ENCODE measurements at places on chromosomes 5 and 9.

- no peak for DNase-seq
Observed at GRCh38 chr9:117335837-117336433, 78.9 kb downstream of the ASTN2 start.

- DNase-seq = no peak
Observed at GRCh38 chr5:154770111-154770510, 14.9 kb downstream of the LARP1 start.

DNA sequence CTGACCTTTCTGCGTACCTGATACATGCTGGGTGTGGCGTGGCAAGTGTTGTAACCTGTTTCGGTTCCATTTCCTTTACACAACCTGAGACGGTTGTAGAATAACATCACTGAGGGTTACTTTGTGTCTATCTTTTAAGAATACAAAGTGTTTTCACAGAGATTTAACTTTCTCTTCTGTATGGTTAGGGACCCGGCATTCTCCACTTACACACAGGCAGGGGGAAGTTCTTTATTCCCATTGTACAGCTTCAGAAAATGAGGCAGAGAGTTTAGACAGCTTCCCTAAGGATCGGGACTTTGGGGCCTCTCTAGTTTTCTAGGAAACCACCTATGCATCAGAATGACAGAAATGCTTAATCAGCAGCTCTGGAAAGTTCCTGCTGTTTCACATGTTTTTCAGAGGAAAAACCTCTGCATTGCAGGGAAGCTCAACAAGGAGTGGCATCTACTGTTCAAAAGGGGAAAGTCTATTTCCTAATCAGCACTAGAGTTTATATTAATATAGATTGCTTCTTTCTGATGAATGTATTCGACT lies 41.3 kb downstream of the CAST start:
- peak; percentile 60 for DNase-seq

DNA sequence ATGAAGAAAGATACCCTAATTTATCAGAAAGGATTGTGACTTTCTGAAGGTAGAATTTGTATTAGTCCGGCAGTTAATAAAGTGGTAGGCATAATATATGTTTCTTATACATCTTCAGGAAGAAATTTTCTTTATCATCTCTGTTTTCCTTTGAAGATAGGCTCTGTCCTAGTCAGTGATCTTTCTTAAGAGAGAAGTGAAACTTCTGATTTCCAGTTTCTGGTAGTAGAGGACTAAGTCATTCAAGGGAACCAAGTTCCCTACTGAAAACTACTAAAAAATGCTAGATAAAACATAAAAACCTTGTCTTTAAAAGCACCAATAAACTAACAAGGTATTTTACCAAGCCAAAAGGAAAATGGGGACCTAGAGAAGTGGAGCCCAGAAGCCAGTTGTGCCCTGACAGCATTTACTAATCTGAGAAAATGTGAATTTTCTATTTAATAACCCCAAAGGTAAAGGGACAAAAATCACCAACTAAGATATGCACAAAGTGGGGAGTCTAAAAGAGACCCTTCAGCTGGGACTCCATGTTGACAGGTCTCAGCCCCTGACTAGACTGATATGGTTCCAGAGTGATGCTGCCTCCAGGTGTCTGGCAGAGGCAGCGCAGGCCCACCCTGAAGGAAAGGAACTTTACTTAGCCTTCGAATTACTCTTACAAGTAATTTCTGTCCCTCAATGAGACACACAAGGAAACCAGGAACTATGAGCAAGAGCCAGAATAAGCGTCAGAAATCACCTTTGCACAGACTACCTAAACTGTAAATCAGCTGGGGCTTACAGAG lies 72.7 kb downstream of the FAM78A start:
- peak; percentile 32 for DNase-seq

GRCh38 chr5:34970552-34970951 lies 41.2 kb downstream of the DNAJC21 start:
- DNase-seq = no peak

- DNase-seq = no peak
Observed at GRCh38 chr5:23389291-23390101, 117.9 kb upstream of the PRDM9 start.

- DNase-seq = no peak
Observed at GRCh38 chr9:131525643-131526565, 5.2 kb downstream of the UCK1 start.

- no peak for DNase-seq
Observed at GRCh38 chr9:85723215-85723614, 18.5 kb downstream of the AGTPBP1 start.

DNA sequence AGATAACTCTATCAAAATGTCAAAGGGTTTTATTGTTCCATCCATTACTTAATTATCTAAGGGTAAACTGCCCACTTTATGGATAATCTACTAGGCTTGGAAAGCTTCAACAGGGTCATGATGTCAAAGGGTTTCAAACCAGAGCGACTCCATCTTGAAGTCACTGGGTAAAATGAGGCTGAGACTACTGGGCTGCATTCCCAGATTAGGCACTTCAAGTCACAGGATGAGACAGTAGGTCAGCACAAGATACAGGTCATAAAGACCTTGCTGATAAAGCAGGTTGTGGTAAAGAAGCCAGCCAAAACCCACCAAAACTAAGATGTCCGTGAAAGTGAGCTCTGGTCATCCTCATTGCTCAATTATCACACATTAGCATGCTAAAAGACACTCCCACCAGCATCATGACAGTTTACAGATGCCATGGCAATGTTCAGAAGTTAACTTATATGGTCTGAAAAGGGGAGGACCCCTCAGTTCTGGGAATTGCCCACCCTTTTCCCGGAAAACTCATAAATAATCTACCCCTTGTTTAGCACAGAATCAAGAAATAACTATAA lies 138.6 kb downstream of the GNAQ start:
- DNase-seq = no peak

DNA sequence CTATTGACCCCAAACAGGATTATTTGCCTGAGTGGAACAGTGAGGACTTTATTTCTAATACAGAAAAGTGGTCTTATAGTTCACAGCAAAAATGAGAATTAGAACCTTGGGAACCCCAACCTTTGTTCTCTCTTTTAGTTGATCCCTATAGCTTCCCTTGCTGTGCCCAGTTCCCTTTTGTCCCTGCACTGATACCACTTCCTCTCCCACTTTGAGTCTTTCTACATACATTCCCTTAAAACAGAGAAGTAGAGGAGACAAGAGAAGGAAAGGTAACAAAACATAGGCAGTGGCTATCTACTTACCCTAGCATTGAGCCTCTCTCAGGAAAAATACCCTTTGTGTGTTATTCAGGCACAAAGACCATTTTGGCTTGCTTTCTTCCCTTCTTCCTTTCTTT lies 246.4 kb downstream of the FAM114A2 start:
- no peak for DNase-seq

DNA sequence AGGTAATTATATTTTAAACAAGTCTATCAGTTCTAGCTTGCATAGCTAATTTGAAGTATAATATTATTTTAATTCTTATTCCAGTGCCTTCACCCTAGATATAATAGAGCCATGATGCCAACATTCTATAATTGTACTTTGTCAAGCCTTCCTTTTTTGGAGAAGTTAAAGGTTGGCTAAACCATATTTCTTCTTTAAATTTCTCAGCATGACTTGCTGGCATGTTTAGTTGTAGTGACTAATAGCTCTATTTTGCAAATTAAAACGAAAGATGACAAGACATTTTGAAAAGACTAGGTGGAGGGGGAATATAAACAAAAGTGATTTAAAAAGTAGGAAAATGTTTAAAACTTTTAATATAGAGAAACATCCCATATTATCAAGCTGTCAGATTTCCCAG lies 400.7 kb downstream of the PSAT1 start:
- no peak for DNase-seq

GRCh38 chr9:93656426-93657239 lies 80.2 kb downstream of the PHF2 start:
- DNase-seq = no peak

- no peak for DNase-seq
Observed at GRCh38 chr5:1204693-1205242, 3.4 kb downstream of the SLC6A19 start.

DNA sequence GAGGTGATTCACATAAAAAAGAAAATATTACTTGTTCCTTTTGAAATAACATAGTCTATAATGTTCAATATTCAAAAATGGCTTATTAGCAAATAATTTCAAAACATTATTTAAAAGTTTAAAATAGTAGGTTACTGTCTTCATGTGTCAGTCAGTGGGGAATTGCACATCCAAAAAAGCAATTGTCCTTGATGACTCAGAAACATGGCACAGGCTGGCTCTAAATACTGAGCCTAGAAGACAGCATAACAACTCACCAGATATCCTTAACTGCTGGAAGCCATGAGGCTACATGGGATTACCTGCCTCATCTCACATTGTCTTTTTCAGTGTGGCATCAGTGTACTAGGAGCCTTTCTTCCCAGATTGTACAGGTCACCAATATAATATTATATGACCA lies 439.5 kb upstream of the RGMB start:
- no peak for DNase-seq

- DNase-seq = no peak
Observed at GRCh38 chr5:140344683-140345423, 1.6 kb downstream of the HBEGF start.

DNA sequence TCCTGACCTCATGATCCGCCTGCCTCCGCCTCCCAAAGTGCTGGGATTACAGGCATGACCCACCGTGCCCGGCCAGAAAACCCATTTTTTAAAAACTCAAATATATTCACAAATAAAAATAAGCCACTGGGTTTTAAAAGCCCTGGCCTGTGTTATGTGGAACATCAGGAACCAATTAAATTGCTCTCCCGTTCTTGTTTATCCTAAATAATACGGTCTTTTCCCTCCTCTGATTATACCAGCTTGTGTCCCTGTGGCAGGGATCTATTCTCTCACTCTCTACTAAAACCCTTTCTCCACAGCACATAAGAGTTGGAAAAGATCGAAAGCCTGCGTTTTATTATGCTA lies 30.1 kb upstream of the LPAR1 start:
- DNase-seq = no peak

- peak; percentile 22 for DNase-seq
Observed at GRCh38 chr5:50967563-50968355, 301.3 kb downstream of the PARP8 start.

DNA sequence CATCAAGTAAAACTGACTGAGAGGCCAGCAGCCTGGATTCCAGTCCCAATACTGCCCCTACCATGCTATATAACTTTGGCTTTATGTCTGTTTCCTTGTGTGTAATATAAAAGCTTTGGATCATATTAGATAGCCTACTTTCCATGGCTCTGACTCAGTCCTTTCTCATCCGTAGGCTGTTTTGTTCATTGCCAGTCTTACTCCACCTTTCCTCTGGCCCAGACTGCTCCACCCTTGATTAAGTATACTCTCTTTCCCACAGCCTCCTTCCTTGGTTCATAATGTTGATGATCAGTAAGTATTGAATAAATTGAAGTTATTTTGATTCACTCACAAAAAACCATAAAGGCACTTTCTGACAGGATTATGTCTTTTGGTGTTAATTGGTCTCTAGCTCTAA lies 1.5 kb upstream of the MRPS30 start:
- no peak for DNase-seq

GRCh38 chr5:8845296-8845695 lies 700.6 kb downstream of the SEMA5A start:
- no peak for DNase-seq

GRCh38 chr5:139738193-139739149 lies 57.1 kb upstream of the PSD2 start:
- DNase-seq = no peak

- no peak for DNase-seq
Observed at GRCh38 chr5:151911011-151911410, 13.6 kb downstream of the GLRA1 start.

DNA sequence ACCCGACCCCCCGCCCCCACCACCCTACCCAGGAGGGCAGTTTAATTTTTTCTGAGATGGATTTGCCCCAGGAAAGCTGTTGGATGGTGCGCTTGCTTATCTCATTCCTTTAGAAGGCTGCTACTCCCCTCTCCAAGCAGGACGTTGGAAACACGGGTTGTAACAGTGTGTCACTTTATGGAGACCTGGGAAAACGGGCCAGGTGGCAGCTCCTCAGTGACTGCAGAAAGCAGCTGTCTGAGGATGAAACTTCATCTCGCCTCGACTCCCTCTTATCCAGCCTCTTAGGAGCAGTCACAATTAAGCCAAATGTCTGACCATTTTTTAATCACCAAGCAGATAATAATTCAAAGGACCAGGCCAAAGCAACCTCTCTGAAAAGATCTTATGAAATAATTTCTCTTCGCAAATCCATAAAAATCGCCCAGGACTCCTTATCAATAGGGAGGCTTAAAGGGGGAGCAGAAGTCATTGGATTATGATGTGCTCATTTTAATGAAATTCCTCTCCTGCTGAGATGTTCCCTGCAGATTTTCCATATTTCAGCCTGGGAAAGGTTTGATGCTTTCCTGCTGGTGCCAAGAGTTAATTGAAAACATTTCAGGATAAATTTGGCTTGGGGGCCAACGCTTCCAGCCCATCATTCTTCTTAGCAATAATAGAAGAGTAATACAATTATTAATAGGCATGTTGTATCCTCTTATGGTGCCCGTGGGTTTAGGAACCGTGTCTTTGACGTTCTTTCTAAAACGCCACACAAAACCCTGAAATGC lies 26.0 kb downstream of the GAS1 start:
- DNase-seq = no peak

DNA sequence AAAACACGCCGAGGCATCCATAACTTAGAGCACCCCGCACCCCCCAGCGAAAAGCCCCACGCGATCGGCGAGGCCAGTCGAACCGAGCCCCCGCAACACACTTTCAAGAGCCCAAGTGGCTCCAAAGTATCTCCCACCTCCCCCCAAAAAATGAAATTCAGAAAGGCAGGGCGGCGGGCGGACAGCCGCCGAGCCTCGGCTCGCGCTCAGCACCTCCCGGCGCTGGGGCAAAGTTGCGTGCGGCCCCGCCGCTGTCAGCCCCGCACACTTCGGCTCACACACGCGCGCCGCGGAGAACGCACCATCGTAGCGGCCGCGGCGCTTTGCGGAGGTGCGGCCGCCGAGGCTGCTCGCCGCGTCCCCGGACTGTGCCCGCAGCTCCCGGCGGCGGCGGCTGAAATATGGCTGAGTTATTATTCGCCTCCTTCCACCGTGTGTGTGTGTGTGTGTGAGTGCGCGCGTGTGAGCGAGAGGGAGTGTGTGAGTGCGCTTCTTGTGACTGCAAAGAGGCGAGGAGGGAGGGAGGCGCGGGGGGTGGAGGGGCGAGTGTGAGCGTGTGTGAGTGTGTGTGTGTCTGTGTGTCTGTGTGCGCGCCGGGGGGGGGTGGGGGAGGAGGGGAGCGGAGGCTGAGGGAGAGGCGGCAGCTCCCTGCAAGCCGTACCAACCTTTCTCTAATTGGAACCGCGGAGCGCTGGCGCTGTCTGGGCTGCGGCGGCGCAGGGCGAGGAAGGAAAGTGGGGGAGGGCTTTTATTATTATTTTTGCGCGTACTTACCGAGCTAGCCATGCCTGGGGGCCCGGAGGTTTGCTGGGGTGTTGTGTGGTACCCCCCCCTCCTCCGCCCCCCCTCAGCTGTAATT lies 599 bp downstream of the MLLT3 start:
- DNase-seq = peak; percentile 49
